ENCODE measurements at places on chromosomes 7 and 10.

- DNase-seq, result no peak
Measured at GRCh38 chr7:94258418-94259300, 136.0 kb upstream of the COL1A2 start.

- no peak for DNase-seq
Measured at GRCh38 chr7:67589183-67589582, 592.5 kb downstream of the TYW1 start.

DNA sequence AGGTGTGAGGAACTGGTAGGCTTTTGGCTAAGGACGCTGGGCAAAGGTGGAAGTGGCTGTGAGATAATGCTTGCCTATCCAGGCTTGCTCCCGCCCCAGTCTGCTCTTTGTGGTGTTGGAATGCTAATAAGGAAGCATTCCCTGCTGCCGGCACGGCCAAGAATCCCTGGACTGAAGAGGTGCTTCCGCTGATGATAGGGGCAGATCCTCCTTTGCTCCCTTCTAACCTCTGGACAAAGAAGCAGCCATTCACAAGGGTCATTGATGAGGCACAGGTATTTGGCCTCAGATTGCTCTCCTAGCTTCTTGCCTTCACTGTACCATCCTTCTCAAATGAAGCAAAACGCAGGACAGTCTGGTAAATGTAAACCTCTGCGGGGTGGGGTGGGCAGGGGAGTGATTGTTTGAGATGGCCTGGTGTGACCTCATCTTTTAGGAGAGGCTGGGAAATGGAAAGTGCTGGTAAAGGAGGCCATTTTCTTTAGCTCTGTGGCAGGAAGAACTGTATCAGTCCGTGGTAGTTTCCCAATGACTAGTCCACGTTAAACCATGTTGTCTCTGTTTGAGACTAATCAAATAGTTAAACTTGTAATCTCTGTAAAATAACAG is 1.7 kb downstream of the PGAM1 start:
- no peak for DNase-seq

DNA sequence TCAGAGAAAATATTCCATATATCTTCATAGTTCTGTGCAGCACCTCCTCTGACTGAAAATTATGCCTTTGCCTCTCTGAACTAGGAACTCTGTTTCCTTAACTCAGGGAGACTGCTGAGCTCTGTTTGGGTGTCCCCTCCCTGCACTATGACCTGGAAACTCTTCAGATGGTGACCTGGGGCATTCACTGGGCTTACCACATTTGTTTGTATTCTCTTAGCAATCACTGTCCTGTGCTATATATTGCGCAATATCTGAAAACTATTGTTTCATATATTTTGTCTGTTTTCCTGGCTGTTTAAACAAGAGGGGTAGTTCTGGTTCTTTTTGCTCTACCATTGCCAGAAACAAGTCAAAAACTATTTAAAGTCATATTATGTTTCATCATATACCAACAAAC is 181.8 kb upstream of the KIAA1217 start:
- no peak for DNase-seq

- DNase-seq, result no peak
Measured at GRCh38 chr7:152762056-152762455, 2.5 kb downstream of the ACTR3B start.

DNA sequence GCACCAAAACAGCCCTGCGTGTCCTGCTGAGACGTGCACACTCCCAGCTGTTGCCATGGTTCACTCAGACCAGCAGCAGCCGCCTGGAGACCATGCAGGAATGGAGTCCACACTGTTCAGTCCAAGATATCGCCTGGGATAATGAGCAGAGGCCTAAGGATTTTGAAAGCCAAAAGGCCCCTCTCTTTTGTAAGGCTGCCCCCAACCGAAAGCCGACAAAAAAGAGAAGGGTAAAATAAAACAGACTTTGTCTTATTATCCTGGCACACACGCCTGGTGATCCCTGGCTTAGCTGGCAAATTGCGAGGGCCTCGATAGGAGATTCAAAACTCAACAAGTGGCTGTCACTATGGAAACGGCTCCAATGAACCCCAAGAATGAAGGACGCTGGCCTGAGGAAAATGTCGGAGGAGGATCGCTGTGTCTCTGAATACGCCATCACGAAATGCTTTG is 263.6 kb downstream of the SKIDA1 start:
- DNase-seq, result no peak

DNA sequence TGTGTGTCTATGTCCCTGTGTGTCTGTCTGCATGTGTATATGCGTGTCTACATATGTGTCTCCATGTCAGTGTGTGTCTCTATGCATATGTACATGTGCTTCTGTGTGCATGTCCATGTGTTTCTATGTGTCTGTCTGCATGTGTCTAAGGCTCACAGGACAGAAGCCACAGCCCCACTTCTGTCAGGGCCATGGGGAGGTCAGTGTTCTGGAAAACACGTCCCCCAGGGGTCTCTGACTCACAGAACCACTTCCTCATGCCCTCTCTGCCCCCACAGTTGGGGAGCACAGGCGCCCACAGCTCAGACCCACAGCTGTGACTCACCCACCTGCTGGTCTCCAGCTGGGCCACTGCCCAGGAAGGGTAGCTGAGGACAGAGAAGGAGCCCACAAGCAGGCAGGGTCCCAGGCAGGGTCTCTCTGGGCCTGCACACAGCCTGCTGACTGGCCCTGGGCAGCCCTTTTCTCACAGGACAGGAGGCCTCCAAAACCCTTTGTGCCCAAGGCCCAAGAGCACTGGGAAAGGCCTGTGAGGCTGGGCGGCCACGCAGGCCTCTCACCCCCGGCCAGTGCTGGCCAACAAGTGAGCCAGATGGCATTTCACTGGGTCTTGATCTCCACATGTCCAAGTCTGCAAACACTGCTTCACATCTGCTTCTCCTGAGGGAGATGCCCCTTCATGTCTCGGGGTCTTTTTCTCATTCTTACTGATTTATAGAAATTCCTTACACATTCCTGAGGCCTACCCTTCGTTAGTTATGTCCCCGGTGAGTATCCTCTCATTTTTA is 102.9 kb upstream of the FAM20C start:
- DNase-seq, result no peak

DNA sequence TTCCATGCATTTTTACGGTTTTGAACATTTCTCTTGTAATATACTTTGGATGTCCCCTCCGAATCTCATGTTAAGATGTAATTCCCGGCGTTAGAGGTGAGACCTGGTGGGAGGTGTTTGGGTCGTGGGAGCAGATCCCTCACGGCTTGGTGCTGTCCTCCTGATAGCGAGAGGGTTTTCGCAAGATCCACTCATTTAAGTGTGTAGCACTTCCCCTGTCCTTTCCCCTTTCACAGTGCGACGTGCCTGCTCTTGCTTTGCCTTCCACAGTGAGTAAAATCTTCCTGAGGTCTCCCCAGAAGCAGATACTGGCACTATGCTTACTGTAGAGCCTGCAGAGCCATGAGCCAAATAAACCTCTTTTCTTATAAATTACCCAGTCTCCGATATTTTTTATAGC is 6.6 kb downstream of the GPR141 start:
- DNase-seq, result no peak

DNA sequence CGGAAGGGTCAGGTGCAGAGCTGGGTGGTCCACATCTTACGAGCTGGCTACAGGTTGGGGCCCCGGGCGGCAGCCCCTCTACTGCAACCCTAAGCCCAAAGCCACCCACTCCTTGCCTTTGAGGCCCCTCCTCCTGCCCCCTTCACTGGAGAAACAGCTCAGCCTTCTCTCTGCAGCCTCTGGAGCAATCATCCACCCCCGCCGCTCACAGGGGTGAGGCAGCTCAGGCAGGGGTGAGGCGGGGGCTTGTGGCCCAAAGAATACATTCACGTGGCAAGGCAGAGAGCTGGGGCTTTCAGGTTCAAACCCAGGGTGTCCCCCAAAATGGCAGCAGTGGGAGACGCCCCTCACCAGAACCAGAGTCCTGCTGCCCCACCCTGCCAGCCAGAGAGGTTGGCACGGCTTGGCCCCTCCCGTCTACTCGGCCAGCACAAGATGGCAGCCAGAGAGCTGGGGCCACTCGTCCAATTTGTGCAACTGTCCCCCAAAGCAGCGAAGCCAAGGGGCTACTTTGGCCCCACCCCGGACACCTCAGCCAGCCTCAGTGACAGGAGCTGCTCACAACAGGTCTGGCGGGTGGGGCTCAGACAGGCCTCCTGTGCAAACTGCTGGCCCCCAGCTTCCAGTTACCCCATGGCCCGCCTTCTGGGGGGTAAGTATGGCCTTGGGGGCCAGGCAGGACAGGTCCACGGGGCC is 7.2 kb downstream of the GNB2 start:
- no peak for DNase-seq

- no peak for DNase-seq
Measured at GRCh38 chr7:22093001-22093400, 147.3 kb upstream of the CDCA7L start.

GRCh38 chr7:157502701-157503111 is 165.9 kb downstream of the DNAJB6 start:
- no peak for DNase-seq

GRCh38 chr10:129471447-129472175 is 4.6 kb downstream of the MGMT start:
- DNase-seq, result no peak

GRCh38 chr7:151692721-151693120 is 173.0 kb upstream of the RHEB start:
- no peak for DNase-seq

DNA sequence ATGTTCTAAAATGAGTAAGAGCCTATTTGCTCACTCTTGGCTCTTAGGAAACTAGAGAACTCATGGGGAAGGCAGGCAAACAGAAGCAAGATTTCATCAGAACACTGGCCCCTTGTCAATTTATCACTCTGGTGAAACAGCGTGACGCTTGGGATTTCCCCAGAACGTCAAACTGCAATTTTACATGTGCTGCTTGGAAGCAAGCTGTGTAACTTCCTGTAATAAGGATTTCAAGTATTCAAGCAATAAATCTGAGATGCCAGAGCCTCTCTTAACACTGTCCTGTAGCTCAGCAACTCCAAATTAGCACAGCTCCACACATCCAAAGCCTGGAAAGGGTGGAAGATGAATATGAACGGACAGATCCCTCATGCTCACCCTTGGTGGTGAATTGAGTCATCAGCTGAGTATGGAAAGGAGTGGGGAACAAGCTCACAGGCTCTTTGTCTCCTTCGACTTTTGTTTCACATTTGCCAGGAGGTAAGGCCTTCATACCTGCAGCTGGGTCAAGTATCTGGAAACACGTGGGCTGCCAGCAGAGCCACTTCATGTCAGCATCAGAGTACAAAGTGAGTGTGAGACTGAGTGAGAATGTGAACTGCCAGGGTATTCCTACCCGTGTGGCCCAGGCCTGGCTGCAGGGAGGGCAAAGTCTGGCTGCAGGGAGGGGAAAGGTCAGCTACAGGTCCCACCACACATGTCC is 140.4 kb upstream of the NAMPT start:
- DNase-seq, result no peak

DNA sequence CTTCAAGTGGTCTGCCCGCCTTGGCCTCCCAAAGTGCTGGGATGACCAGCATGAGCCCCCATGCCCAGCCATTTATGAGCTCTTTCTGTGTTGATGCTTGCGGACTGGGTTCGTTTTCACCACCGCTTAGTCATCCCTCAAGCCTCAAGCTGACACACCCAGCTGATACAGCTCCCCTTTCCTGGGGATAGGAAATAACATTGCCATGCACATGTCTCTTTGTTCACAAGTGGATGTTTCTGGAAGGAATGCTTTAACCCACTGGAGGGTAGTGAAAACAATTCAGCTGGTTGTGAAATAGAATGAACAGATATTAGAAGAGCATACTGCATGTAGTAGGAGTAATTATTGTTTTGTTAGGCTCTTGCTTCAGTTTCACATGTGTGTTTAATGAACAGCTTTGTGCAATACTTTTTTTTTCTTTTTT is 8.5 kb upstream of the METTL27 start:
- no peak for DNase-seq

- DNase-seq, result no peak
Measured at GRCh38 chr10:97200616-97201015, 14.9 kb upstream of the SLIT1 start.

DNA sequence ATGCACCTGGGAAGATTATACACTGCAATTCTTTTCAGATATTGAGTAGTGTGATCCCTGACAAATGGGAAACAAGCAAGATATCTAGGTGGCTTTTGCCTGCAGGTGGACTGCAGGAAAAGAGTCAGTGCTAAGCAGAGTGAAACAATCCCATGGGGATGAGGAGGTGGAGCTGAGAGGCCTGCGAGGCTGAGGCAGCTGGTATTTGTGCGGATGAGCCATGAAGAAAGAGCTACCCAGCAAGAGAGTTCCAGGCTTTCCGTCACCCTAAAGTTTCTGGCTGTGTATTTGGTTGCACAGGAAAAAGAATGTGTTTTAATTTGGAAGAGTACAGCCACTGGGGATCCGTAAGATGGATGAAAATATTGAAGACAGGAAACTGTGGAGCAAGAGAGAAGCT is 714.1 kb upstream of the COBL start:
- DNase-seq, result no peak

GRCh38 chr10:126321440-126321839 is 66.8 kb downstream of the ADAM12 start:
- no peak for DNase-seq

GRCh38 chr10:103415581-103415980 is 19.2 kb downstream of the PDCD11 start:
- DNase-seq, result no peak

DNA sequence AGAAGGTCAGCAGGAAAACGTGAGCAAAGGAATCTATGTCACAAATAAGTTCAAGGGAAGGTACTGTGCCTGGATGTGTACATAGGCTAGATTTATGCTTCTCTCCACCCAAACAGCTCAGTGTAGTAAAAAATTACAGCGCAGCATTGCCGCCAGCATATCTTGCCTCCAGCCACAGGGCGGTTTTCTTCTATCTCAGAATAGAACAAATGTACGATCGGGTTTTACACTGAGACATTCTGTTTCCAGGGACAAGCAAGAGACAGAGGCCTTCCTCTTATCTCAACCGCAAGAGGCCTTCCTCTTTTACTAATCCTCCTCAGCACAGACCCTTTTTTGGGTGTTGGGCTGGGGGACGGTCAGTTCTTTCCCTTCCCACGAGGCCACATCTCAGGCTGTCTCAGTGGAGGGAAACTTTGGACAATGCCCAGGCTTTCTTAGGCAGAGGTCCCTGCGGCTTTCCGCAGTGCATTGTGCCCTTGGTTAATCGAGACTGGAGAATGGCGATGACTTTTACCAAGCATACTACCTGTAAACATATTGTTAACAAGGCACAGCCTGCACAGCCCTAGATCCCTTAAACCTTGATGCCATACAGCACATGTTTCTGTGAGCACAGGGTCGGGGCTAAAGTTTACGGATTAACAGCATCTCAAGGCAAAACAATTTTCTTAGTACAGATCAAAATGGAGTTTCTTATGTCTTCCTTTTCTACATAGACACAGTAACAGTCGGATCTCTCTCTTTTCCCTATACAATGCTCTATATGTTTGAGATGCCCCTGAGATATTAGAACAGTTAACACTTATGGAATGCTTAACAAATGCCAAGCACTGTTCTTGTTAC is 11.6 kb upstream of the ABHD11 start:
- DNase-seq, result no peak
